Osteocyte (in vitro differentiated cells): ENCODE measurements at places on chromosomes 2 and 18. TPM values are rescaled to one million over a fixed set of nuclear protein-coding genes. Genes with fewer than 3 reads are reported as not detected.
A peak's percentile ranks its signal among the peaks of the same experiment; 100 is the strongest.

GRCh38 chr2:5959836-5960820 is 267.9 kb downstream of the SOX11 start:
- peak; percentile 68 for DNase-seq

DNA sequence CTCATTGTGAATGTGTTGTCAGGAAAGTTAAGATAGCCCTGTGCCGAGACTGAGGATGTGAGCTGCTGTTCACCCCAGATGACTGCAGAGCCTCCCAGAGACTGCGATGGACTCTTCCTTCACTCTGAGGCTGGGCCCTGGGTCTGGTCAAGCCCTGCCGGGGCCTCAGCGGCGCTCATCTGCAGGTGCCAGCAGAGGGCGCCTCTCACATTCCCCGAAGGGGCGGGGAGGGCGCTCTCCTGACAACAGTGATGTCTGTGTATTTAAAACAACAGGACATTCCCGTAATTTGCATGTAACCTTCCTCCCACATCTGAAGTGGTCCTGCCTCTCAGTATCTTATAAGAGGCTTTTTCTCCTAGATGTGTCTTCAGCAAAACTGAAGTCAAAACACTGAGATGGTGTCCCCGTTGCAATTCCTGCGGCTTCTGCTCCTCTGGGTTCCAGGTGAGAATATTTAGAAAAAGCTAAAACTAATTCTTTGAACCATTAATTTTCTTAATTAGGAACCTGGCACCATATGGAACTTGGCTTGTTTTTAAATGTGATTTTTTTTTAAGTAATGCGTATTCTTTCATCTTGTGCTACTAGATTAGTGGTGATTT is 1377.9 kb downstream of the RPIA start:
- no peak for DNase-seq

DNA sequence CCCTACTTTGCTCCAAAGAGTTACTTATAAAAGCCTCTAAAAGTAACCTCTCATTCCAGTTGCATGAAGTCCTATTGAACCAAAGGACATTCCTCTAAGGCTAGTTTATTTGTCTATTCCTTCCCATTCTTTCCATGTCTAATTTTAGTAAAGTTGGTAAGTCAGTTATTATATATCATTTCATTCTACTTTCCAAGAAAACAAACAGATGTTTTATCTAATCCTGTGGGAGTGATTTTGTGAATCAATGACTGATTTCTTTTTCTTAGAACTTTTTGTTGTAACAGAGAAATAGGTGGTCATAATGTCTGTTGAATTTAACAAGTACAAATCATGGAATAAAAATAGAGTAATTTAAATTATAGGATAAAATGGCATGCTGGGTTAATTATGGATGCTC is 286.3 kb downstream of the FSIP2 start:
- DNase-seq, result no peak

The FAM237A gene
- not detected in 2 replicates for total RNA-seq
